Renal cortex interstitium (tissue), 15 donors: ENCODE measurements at places on chromosomes 4 and X. TPM values are rescaled to one million over a fixed set of nuclear protein-coding genes. Genes with fewer than 3 reads are reported as not detected.

The RPS3A gene
- polyA plus RNA-seq: 4,391 TPM

GRCh38 chr4:153224474-153224873 is 20.2 kb downstream of the TRIM2 start:
- no peak for DNase-seq

DNA sequence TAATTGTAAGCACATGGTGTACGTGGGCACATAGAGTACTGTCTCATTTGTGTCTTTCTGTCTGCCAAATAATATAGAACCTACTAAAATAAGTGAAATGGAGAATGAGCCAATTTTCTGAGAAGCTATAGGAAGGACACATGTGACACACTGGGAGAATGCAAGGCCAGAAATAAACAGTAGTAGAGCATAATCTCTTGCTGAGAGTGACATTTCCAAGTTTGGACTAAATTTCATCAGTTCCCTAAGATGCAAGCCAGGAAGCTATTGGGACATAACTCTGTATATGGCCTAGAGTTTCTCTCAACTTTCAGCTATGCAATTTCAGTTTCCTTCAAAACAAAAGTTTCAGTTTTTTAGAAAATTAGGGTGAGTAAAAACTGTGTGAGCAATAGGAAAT is 638.7 kb downstream of the PCDH18 start:
- no peak for DNase-seq

DNA sequence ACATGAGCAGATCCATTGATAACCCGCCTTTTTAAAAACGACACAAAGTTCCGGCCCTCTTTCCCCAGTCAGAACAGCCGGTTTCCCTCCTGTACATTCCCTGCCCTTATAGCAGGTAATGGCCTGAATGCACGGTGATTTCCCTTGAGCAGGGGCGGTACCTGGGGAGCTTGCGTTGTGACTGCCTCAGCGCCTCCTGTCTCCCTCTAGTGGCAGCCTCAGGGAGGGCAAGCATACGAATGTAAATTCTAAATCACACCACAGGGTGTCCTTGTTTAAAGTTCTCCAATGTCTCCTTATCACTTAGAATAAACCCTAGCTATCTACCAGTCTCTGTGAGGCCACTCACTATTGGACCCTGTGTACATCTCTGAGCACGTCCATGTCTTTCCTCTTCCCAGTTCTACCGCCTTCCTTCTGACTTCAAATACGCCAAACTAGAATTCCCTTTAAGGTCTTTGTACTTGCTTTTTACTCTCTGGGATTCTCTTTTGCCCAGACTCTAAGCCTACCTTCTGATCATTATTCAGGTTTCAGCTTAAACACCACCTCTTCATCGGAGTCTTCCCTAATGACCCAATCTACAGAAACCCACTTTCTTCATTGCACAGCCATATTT is 18.4 kb upstream of the LDB2 start:
- DNase-seq: no peak
